HCEC 1CT (cell line): ENCODE measurements at places on chromosomes 6 and 20.

DNA sequence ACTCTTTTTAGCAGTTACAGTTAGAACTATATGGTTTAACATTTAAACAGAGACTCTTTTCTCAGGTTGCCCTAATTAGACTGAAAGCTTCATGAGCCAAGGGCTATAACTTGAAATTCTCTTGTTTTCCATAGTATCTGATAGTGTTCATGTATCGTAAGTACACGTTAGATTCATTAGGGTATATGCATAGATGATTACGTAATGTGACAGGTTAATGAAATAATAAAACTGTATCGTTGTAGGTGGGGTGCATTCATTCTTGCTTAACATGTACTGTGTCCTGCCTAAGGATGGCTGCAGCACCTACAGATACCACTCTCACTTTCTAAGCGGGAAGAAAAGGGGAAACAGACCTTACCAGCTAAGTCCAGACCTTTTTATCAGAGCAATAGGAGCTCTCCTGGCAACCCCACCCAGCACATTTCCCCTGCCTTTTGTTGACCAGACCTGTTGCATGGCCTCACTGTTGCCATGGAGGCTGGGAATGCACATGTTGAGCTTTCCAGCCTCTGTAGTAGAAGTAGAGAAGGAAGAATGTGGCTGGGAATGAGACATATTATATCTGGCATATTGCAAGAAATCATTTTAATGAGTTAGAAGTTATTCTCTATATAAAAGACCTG, 83.0 kb downstream of the MAP3K4 start:
- DNase-seq, result no peak

DNA sequence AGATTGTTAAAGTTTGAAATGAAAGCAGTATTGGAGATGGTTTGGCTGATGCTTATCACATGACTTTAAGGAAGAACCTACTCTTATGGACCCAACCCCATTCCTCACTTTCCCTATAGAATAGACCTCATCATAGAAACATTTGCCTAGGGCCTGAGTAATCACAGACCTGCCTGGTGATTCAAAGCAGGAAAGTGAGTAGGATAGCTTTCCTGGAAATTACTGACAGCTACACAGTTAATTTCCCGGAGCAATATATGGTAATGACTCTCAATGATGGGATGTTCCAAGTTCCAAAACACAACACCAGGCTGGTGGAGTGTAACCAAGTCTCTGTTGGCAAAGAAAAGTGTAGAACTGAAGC, 233.8 kb downstream of the SIM1 start:
- DNase-seq, result no peak

- DNase-seq, result no peak
These were observed 17.5 kb upstream of the ZNF831 start for GRCh38 chr20:59145924-59146779.

- DNase-seq, result no peak
These were observed at the start of gene SGK2 for GRCh38 chr20:43558412-43559146. Gene SGK2 (plus strand): TSS chr20:43559027. CDS start chr20:43566496, 7,469 bp downstream.

DNA sequence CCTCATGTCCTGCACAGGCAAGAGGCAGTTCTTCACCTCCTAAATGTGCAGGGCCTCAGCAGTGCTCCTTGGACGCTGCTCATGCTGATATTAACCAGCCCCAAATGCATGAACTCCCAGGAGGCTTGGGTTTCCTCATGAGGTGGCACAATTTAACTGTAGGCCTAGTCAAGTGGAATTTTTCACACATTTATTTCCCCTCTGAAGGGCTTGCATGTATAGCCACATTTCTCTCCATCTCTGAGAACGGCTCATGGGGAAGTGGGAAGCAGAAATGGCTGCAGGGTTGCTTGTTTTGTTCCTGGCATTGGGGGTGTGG, 72.8 kb upstream of the PAX1 start:
- DNase-seq, result no peak

DNA sequence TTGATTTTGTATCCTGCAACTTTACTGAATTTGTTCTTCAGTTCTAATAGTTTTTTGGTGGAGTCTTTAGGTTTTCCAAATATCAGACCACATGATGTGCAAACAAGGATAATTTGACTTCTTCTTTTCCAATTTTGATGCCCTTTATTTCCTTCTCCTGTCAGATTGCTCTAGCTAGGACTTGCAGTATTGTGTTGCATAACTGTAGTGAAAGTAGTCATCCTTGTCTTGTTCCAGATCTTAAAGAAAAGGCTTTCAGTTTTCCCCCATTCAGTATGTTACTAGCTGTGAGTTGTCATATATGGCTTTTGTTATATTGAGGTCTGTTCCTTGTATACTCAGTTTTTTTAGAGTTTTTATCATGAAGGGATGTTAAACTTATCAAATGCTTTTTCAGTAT, 4.6 kb downstream of the MICB start:
- no peak for DNase-seq

DNA sequence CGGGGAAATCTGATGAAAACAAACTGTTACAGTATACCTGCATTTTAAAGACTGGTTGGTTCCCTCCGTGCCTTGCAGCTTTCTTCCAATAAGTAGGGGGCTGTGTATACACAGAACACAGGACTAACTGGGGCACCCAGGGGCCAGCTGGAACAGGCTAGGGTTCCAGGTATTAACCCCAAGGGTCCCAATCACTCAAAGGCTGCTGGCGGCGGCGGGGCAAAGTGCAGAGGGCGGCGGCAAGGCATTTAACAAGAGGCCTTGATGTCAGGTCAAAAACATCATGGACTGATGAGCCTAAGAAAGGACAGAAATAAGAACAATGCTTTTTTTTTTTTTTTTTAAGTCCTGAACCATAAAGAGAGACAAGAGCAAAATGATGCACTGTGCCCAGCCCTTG, 2.5 kb downstream of the PMEPA1 start:
- no peak for DNase-seq

DNA sequence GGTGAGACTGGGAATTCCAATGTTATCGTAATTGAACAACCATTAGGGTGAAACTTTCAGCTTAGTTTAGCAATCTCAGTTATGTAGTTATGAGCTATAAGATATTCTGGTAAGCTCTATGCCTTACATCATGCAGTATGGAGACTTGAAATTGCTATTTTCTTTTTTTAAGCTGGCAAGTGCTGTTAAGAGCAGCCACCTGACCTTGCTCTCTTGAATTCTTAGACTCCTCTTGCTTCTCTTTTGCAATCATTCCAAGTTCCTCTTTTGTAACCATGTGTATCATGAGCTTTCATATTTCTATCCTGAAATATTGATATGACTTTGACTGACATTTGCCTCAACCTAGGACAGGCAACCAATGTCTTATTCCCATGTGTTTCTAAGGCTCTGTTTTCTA, 446.3 kb upstream of the SLC35B3 start:
- no peak for DNase-seq

GRCh38 chr6:2124260-2124709, 121.1 kb downstream of the GMDS start:
- no peak for DNase-seq

DNA sequence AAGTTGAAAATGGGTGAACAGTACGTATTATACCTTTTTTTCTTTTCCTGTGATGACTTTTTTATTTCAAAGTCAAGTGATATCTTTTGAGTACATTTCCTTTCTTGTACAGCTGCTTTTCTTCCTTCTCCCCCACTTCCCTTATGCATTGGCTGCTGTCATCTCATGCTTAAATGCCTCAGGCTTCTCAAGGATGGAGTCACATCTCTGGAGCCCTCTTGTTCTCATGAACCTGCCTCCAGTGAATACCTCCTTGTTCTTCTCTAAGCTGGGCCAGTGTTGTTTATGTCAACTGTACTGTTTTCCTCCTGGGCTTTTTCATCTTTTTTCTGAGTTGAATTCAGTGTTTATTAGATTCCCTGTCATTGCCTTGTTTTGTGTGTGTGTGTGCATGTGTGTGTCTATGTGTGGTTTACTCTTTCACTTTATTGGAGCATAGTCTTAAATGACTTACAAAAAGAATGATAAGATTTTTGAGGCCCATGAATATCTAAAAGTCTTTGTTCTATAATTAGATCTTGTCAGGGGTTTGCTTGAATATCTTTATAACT, 23.6 kb downstream of the STXBP5 start:
- DNase-seq, result no peak

DNA sequence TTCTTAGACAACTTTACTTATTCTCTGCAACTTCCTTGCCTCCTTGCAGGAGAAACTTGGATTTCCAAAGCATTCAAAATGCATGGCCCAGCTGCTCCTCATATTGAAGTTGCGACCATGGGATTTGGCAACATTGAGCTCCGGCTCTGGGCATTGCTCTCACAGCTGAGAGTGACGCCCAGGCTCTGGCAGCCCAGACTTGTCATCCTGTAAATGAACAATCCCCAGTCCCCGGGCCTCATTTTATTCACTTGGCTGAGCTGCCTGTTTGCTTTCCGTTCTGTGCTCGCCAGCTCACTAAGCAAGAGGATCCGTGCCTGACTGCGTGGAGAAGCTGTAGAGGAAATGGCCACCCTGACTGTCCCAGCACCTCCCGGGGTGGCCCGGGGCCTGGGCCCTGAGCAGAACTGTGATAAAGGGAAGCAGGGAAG, 119.5 kb upstream of the CD93 start:
- DNase-seq, result no peak

DNA sequence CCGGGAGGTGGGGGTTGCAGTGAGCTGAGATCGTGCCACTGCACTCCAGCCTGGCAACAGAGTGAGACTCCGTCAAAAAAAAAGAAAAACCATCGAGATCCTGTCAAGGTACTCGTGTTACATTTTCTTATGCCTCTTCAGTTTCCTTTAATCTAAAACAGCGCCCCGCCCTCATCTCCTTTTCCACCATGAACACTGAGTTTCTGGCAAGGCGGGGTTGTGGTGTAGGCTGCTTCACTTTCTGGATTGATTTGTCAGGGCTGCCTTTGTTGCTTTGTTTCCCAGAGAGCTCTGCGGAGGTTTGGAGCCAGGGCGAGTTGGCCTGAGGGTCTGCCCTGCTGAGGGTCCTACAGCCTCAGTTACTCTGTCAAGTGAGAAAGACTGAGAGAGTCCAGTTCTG, 8.9 kb downstream of the ITPR3 start:
- DNase-seq, result no peak

GRCh38 chr20:54494303-54495006, 19.1 kb downstream of the DOK5 start:
- no peak for DNase-seq

DNA sequence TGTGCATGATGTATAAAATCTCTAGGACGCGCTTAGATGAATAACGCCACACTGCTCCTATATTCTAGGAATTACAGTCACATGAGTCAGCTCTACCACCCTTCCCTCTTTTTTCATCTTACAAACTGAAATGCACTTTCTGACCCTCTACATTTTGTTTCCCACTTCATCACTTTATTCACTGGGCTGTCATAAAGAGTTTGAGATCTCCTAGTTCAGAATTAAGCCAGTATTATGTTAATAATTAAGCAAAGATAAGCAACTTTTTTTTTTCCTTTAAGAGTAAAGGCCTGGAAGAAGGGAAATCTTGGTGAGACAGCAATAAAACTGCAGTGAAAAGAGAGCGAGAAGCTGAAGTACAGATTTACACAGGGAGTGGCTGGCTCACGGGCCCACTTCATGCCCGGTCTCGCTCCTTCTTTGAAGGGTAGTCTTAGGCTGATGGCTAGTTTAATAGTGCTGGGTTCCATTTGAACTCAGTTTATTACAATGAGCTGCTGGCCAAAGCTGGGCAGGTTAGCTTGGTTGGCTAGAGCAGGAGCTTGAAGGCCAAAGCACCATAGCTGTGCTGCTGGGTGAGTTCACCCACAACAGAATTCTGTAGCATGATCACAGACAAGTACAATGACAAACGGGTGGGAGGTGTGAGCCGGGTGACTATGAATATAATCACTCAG, 110.6 kb downstream of the MAP7 start:
- no peak for DNase-seq

GRCh38 chr20:57892471-57892870, 182.7 kb upstream of the PMEPA1 start:
- DNase-seq, result no peak

- DNase-seq, result peak; percentile 96
These were observed 115.1 kb downstream of the JAG1 start for GRCh38 chr20:10558635-10559187.

GRCh38 chr6:3617681-3618311, 133.7 kb downstream of the PXDC1 start:
- DNase-seq, result no peak

DNA sequence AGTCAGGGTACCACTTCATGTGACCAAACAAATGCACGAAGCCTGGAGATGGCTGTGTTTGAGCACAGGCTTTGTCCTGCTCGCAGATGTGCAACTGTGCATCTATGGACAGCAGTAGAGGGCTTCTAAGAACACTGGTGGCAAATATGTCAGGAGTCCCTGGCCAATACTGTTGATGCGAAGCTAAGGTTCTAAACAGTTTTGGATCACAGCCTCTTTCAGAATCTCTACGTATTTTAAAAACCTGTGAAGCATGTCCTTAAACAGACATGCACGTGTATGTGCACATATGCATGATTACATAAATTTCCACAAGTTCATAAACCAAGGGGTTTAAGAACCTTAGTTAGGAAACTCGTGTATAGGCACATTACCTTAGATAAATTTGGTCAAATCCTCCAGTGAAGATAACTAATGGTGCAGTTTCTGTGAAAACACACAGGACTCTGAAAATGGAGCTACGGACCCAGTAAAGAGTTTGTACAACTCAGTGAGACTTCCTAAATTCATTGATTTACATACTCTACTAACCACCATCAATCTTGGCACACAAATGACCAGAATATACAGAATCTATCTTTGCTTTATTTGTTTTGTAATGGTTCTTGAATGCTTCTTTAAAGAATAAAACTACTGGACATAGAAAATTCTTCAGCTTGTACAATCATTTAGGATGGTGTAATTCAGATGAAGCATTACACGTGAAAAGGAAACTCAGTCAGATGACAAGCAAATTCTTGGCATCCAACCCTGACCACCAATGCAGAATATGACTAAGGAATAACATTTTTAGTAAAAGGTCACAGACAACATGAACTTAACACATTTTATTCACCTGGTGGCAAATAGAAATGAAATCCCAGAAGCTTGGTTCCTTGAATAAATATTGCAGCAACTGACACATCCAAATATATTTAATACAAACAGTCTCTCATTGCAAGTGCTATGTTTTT, 27.4 kb downstream of the KCNQ5 start:
- DNase-seq, result peak; percentile 92

DNA sequence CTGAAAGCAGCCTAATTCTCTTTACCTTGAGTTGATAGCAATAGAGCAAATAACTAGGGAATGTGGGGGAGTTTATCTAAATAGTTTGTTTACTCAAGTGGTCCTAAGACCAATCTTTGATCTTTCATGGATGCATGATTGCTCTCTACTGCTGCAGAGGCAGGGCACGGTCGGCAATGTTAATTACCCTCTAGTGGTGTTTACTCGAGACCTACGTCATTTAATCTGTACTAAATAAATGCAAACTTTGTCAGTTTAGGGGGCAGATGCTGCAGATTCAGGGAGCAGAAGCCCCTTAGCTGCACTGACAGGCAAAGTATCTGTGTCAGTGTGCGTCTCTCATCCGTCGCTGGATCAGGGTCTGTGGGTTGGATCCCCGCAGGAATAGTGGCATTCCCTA, 6.9 kb downstream of the RTN4IP1 start:
- no peak for DNase-seq

- DNase-seq, result no peak
These were observed 109.8 kb upstream of the MAN1A1 start for GRCh38 chr6:119459207-119459974.
